Tongue (tissue), 3 donors: ENCODE measurements at places on chromosomes 6 and 20.
A peak's percentile ranks its signal among the peaks of the same experiment; 100 is the strongest.

DNA sequence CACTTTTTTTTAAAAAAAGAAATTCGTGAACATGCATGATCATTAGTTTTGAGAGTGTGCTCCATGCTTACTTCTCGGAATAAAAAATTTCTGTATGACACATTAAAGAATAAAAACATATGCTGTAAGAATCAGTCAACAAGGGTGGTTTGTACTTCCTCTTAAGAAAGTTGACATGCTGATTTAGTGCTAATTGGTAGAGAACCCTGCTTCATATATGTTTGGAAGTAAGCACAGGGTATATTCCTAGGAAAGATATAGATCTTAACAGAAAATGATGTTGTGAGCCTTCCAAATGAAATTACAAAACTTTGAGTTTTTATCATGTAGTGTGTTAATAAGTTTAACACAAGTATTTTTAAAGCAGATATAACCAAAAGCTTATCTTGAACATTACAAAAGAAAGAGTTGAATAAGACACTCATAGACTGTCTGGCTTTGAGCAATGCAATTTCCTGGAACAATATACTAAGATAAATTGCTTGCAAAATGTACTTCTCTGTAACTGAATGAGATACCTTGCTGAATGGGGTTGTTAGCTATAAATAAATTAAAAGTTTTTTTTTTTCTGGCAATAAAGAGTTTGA, 13.8 kb upstream of the VIP start:
- no peak for DNase-seq

GRCh38 chr20:58518387-58518786, 3.2 kb upstream of the APCDD1L start:
- DNase-seq = no peak

DNA sequence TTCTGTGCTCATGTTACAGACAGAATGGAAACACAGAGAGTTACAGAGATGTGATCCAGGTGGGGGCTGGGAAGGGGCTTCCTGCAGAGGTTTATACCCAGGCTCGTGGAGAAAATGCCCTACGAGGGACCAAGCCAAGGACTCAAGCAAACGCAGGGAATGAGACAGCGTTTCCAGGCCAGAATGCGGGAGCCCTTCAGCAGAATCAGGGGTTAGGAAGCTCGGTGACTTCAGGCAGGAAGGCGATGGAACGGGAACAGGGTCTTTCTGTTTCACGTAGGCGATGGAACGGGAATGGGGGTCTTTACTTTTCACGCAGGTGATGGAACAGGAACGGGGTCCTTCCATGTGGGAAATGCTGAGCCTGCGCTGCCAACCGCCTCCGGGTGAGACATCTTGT, 82.6 kb downstream of the THBS2 start:
- no peak for DNase-seq

DNA sequence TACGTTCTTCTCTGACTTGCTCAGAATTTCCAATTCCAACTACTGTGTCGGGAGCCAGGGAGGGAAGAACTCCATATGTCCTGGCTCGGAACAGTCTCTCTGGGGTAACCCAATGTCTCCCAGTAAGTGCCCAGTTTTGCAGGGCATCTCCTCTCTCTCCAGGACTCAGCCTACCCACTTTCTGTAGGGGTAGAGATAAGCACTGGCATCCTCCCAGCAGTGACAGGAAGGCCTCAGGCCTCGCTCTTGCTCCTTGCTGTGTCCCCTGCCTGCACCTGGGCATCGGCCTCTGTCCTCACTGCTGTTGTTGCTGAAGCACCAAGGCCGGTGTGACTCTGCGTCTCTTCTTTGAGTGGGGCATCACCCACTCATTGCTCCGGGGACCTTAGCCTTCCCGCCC, 388.9 kb upstream of the JARID2 start:
- DNase-seq = no peak

DNA sequence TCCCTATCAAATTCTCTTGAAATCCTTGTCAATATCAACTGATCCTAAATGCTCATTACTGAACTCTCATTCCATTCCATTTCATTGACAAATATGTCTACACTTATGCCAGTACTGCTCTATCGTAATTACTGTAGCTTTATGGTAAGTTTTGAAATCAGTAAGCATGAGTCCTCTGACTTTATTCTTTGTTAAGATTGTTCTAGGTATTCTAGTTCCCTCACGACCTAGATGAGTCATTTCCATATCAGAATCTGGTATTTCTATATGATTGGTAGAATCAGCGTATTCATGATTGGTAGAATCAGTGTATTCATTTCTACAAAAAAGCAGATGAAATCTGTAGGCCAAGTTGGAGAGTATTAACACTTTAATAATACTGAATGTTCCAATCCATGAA, 318.6 kb upstream of the RUNX2 start:
- no peak for DNase-seq

DNA sequence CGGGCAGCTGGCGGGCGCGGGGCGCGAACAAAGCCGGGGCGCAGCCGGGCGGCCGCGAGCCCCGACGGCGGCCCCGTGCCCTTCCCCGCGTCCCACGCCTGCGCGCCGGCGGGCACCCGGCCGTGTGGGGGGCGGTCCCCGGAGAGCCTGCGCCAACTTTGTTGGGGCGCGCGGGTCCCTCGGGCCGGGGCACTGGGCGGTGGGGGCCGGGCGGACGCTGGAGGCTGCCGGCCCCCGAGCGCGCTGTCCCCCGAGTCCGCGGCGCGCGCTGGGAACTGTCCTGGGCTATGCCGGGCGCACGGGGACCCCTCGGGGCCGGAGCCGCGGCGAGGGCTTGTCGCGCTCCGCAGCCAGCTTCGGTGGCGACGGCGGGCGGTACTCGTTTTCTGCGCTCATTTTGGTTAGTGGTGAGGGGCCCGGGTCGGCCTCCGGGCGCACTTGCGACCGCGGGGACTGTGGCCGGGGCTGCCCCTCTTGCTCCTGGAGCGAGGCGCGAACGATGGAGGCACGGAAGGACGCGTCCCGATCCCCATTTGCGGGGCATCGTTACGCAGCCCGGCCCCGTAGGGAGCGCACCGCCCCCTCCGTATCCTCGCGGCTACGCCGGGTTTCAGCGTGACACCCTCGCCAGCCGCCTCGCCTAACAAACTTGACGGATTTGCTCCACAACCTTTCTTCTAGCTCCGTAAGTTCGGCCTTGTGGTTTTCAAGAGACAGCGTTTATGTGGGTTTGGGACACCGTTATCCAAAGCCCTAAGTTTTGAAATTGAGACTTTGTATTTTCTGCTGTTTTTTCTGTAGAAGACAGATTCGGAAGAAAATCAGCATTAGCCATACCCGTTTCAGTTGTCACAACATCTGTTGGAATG, 622 bp downstream of the SS18L1 start:
- DNase-seq = peak; percentile 67

DNA sequence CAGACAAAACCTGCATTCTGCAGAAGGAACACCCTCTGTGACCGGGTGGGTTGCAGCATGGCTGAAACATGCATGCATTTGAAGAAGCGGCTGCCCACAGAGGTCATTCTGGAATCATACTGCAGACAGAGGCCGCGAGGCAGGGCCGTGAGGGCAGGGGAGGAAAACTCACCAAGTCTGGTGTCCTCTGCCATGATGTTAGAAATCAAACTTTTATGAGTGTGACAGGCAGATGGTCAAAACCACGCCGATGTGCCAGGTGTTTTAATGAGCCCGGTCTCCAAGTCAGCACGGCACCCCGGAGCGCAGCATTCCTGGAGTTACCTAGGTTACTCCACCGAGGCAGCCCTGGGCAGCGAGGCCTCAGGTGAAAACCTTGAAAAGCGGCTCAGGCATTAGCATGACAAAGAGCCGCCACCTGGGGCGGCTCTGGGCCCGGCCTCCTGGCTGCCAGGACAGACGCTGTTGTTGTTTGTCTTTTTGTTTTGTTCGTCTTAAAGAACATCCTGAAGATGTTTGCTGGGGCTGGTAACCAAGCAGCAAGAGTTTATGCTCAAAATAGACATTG, 255.6 kb downstream of the ERMARD start:
- DNase-seq = peak; percentile 37

GRCh38 chr6:45415315-45415714, 37.6 kb upstream of the SUPT3H start:
- DNase-seq = no peak

DNA sequence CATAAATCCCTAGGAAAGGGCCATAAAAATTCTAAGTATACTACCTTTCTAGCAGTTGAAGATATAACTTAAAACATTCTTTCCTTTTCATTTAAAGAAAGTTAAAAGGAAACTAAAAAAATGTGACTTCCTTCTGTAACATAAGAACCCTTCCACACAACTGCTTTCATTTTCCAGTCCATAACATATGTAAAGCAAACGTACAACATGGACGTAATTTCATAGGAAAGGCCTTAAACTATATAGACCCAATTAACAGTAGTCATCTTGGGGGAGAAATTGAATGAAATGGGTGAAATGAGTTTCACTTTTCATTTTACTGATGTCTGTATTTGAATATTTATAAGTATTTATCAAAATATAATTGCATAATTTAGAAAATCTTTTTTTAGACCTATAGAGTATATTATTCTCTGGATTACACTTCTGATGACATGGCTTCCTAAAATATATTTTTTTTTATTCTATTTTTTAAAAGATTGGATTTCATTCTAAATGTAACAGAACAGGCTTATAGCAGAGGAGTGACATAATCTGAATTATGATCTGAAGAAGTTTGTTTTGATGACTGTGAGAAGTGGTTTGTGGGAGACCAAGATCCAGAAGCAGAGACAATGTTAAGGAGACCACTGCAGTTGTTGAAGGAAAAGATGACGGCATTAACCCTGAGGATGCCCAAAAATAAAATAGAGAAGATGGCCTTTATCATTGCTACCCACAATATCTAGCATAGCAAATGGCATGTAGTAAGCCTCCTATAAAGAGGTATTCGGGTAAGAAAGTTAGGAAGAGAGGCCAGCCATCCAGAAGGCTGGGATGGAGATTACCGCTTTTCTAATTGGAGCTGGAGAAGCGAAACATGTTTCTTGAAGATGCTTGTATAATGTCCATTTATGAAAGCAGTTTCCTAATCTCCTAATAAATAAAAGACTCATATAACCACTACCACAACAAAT, 260.4 kb downstream of the PTPRK start:
- no peak for DNase-seq

GRCh38 chr20:48614593-48615274, 213.1 kb downstream of the PREX1 start:
- no peak for DNase-seq

- no peak for DNase-seq
Observed at GRCh38 chr6:16305246-16305725, 66.9 kb downstream of the GMPR start.

DNA sequence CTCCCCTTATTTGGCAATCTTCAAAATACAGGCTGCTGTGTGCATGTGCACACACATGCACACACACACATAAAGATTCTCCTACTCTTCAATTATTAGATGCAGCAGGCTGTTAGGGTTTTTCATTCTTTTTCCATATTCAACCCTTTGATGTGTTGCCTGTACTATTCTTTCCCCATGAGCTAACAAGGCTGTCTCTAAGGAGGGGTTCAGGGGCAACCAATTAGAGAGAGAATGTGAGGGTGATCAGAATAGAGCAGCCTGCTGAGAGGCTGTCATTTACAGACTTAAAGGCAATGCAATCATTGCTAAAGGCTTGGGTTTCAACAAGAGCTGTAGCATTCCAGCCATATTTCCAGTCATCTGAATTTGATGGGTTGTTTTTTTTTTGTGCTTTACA, 467.4 kb upstream of the ID4 start:
- no peak for DNase-seq

- DNase-seq = no peak
Observed at GRCh38 chr6:125818225-125818657, 27.5 kb downstream of the NCOA7 start.

- peak; percentile 67 for DNase-seq
Observed at GRCh38 chr6:151179321-151179720, 60.4 kb upstream of the AKAP12 start.

DNA sequence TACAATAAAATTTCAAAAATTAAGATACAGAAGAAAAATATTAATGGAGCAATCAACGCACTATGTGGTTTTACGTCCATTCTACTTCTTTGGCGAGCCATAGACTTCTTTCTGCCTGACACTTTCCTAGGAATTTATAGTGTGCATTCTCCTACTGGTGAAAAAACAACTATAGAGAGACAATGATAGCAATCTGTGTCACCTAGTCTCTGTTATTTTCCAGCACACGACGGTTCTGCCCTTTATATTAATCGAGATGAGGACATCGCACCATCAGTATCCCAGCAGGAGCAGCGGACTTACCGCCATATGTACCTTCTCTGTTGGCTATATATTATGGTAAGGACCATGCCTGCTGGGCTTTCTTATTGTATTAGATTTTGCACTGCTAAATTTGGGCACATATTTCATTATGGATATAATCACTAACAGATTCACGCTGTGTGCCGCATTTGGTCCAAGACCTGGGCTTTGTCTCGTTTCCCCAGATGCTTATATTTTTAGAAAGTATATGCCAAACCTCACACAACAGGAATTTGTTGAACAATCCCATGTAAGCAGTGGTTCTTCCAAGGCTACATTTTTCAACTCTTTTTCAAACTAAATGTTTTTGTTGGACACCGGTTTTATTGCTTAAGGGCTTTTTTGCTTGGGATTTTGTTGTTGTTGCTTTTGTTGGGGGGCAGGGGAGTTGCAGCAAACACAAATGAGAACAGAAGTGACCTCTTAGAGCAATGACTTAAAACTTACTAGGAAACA, 166.4 kb downstream of the ADAT2 start:
- DNase-seq = peak; percentile 68

GRCh38 chr20:50504231-50504823, 5.9 kb upstream of the PTPN1 start:
- DNase-seq = no peak

DNA sequence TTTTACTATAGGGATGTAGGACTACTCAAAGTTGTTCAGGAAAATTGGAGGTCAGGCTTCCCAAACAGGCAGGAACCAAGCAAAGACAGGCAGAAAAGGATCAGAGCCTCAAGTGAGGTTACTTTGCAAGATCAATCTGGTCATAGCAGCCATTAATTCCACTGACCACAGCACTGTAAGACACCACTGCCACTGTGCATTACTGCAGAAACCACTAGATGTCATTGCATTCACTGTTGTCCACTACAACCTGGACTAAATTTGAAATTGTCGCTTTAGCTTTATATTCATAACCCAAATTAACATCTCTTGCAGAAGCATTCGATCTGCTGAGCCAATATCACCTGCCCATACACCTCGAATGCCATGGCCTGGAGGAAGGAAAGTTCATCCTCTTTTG, 126.9 kb upstream of the UFL1 start:
- peak; percentile 7 for DNase-seq

- no peak for DNase-seq
Observed at GRCh38 chr20:44070139-44070900, 116.7 kb downstream of the JPH2 start.

- no peak for DNase-seq
Observed at GRCh38 chr6:90293319-90293953, 3.2 kb downstream of the BACH2 start.

- no peak for DNase-seq
Observed at GRCh38 chr6:28816909-28817807, 106.6 kb downstream of the TRIM27 start.

GRCh38 chr6:75608304-75608703, 6.6 kb downstream of the SENP6 start:
- DNase-seq = no peak

GRCh38 chr6:28206928-28207509, 18.1 kb upstream of the ZSCAN9 start:
- peak; percentile 24 for DNase-seq
